ENCODE measurements at places on chromosomes 12 and 14.

DNA sequence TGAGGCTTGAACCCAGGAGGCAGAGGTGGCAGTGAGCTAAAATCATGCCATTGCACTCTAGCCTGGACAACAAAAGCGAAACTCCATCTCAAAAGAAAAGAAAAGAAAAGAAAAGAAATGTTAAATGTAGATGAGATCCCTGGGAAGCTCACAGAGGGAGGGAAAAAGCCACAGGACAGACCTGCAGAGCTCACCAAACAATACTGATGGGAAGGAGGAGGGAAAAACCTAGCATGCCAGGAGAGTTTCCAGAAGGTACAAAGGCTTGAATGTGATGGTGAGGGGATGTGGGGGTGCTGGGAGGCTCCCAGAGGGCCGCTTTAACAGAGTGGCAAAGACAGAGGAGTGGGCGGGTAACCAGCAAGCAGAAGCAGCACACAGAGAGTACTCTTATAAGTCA, 72.3 kb downstream of the PTPN21 start:
- no peak for DNase-seq

- DNase-seq: no peak
These were observed 170.5 kb downstream of the NDUFA12 start for GRCh38 chr12:94832780-94833681.

DNA sequence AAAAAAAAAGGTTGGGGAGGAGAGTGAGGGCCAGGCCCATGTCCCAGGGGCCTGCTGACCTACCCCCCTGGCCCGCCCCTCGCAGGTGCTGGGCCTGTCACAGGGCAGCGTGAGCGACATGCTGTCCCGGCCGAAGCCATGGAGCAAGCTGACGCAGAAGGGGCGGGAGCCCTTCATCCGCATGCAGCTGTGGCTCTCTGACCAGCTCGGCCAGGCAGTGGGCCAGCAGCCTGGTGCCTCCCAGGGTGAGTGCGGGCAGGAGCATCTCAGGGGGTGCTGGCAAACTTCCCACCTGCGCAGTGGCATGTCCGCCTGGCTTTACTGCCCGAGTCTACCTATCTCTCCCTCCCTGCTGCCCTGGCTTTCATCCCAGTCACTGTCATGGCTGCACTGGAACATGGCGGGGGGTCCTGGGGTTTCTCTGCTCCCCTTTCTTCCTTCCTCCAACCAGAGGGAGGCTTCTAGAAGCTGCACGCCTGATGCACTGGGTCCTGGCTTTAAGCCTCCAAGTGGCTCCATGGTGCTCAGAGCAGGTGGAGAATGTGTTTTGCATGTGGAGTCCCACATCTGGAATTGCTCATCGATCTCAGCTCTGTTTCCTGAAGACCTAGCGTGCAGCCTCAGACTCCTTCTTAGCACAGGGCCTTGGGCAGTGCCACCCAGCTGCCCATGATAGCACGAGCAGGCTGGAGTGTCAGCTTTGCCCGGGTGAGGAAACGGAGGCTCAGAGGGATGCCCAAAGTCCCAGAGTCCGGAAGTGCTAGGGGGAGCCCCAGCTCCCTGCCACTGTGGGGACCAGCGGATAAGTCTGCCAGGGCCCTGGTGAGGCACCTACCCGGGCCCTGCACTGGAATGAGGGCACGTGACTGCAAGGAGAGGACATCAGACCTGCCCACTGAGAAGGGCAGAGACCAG, 46.3 kb downstream of the PHETA1 start:
- DNase-seq: no peak

DNA sequence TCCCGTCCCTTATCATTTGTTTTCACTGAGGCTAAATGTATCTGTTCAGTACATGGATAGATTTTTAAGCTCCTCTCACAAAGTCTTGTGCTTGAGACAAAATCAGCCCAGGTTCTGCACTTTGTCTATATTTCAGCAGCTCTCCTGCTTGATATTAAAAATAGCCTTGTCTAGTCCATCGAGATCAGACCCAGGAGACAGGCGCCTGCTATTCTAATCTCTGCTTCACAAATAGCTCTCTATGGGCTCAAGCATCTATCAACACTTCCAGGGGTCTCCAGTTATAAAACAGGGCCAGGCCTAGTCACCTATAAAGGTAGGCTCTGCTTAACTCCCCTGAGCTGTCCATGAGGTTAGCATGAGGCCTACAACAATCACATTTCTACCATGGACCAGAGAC, 62.5 kb downstream of the ZFP36L1 start:
- no peak for DNase-seq

DNA sequence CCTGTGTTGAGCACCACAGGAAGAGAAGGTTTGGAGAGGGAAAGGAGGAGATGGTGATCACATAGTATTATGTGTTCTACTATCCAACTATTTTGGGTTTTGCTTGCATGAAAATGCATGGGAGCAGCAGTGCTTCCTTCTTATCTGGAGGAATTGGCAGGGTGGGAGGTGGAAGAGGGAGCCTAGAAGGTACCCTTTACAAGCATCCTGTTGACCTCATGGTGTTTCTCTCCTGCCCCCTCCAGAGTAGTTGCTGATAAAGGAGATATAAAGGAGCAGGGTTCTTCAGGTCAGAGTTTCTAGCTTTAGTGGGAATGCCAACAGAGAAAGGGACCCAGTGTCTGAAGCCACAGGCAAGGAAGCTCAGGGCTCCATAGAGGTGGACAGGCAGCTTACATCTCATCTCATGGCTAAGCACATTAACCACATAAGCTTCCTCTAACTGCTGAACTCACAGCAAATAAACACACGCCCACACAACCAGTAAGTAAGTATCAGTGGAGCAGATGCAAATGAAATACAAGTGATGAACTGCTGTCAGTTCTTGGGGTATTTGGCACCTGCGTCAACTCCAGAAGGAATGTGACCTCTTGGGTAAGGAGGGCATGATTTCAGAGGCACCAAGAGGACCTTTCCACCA, 174.2 kb upstream of the SLC38A2 start:
- DNase-seq: no peak

GRCh38 chr14:69932391-69932790, 53.2 kb downstream of the SMOC1 start:
- DNase-seq: no peak

DNA sequence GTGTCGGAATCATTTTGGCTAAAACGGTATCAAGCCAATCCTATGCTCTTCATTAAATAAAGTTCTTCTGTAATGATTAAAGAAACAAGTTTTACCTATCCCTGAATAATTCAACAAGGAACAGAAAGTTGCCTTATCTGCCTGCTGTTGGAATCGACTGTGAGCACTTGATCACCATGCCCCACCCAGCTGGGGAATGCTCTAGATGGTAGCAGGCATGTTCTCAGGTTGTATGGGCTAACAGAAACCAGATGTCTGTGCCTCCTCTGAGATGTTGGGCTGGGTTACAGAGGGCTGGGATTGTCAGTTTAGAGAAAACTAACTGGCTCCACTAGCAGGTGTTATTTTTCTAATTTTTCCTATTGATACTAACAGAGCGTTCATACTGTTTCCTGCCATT, 28.9 kb downstream of the RTRAF start:
- DNase-seq: no peak

DNA sequence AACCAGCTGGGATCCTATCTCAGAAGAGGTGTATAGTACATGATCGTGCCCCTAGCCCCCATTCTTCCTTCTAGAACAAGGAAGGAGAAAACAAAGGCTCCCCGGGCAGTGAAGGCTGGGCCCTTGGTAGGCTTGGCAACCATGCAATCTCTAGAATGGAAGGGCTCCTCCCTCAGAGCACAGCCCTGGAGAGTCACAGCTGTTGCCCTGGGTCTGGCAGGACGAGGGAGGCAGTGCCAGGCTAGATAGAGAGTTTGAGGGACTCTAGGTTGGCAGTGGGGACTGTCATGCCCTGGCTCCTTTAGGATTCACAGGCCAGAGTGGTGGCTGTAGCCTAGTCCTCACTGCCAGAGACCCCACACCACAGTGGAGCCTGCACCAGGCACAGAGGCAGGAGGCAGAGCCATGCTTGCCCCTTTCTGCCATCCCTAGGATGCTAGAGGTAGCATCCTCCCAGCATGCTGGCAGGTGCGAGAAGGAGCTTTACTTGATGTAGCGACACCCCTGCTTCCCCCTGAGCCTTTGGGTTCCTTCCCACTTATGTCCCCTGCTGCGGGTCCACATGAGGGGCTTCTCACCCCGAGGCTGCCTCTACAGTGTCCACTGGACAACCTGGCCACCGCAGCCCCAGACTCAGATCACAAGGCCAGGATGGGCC, 33.4 kb upstream of the CIPC start:
- DNase-seq: no peak

- no peak for DNase-seq
These were observed 73.2 kb upstream of the EGLN3 start for GRCh38 chr14:34023824-34024767.

GRCh38 chr12:32369202-32369601, 30.2 kb upstream of the FGD4 start:
- no peak for DNase-seq

DNA sequence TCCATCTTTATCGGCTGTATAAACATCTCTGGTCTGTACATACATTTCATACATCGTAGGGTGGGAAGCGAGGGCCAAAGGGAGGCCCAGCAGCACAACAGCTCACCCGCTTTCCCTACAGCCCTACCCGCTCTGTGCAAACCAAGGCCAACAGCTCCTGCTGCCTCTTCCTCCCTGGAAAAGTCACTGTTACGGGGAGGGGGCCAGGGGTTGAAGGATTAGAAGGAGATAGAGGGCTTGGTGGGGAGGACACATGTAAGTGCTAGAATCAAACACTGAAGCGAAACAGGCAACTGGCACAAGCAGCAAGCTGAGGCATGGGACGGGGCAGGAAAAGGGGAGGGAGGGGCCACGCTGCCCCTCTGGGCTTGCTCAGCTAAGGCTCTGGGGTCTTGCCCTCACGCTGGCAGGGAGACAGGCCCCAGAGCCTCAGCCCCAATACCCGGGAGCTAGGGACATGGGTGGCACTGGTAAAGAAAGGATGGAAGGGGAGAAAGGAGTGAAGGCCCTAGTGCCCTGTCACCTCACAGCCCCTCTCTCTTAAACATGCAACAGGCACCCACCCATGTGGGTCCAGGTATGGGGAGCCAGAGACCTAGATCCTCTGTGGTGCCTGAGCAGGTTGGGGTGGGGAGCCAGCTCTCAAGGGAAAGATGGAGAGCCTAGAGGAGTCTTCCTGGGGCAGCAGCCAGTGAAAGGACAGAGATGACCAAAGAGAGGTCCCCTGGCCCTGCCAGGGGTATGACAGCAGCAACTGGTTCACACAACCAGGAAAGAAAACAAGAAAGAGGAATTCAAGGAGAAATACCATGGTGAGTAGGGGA, 14.4 kb downstream of the SPRYD3 start:
- no peak for DNase-seq

GRCh38 chr14:105100910-105101309, 35.7 kb upstream of the GPR132 start:
- no peak for DNase-seq

DNA sequence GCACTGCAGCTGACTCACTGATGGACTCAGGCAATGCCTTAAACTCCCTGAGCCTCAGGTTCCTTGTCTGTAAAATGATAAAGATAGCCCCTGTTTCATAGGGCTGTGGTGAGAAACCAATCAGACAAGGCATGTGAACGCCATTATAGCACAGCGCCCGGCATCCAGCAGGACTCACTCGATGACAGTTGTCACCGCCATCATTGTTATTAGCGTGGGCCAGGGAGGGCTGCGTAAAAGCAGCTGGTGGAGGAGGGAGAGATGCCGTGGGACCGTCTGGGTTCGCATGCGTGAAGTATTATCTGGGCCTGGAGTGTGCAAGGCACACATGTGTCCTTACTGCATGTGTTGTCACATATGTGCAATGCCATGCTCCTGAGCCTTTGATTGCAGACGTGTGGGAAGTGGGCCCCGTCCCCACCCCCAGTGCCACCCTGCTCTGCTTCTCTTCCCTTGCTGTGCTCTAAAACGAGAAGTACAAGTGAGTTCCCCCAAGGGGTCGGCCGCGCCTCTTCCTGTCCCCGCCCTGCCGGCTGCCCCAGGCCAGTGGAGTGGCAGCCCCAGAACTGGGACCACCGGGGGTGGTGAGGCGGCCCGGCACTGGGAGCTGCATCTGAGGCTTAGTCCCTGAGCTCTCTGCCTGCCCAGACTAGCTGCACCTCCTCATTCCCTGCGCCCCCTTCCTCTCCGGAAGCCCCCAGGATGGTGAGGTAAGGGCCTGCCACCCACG, at the start of gene PTPN6:
PTPN6 (plus strand) TSS at position 546 of the 730 bp plus-strand sequence; CDS start at position 703, 157 bp downstream.
- no peak for DNase-seq

DNA sequence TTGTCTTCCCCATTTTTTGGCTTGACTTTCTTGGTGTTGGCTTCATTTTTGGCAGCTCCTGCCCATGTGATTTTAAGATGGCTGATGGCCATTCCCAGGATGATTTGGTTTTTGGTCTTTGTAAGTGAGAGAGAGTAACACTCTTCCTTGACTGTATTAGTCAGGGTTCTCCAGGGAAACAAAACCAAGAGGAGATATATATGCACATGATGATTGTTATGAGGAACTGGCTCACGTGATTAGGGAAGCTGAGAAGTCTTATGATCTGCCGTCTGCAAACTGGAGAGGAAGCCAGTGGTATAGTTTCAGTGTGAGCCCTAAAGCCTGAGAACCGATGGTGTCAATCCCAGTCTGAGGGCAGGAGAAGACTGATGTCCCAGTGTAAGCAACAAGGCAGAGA, 146.6 kb downstream of the NRXN3 start:
- no peak for DNase-seq

GRCh38 chr14:35558680-35559079, 24.7 kb downstream of the INSM2 start:
- no peak for DNase-seq

- DNase-seq: no peak
These were observed 62.7 kb downstream of the C2CD5 start for GRCh38 chr12:22481547-22482104.

GRCh38 chr14:23140371-23140770, 21.3 kb upstream of the CEBPE start:
- DNase-seq: no peak

Measured in stimulated activated CD4-positive, alpha-beta T cell treated with anti-CD3 and anti-CD28 coated beads, Interleukin-15, amount 100 ng/mL, for 1 hour (primary cell).